ENCODE measurements at places on chromosomes 13 and 19.

DNA sequence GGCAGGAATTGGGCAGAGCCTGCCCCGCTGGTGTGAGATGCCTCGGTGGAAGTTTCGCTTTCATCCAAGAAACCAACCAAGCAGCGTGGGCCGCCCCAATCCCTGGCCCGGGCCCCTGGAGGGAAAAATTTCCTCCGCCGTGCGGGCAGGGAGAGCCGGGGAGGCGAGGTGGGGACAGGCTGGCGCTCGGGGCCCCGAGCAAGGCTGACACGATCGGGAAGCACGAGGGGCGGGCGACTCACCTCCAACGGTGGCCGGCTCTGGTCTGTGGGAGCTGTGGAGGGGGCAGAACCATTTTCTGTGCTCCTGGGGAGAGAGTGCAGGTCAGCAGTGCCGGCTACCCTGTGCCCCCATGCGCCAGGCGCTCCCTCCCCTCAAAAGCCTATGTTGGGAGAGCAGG is 11.0 kb downstream of the RNF126 start:
- no peak for DNase-seq

- no peak for DNase-seq
Measured at GRCh38 chr13:30837227-30838159, 68.6 kb upstream of the MEDAG start.

DNA sequence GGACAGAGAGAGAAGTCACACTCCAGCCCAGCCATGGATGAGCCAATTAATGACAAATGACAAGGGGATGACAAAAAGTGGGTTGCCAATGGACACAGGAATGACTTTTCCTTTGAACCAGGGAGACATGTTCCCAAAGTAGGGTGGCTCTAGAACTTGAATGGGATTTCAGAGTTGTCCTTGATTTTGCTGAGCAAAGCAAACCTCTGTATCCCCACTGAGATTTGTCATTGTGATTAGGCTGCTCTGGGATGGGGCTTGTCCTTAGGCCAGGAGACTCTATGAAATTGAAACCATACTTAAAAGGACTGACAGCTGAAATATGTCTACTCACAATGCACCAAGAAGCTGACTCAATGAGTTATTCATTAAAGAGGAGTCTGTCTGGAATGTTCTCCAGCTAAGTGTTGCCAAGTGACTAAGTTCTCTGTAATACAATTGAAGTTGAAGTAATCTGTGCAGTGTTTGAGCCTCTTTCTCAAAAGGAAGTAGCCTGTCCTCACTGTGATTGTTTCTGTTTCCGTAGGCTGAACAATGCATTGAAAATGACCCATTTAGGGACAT is 69.0 kb upstream of the PCDH9 start:
- DNase-seq = no peak

- DNase-seq = no peak
Measured at GRCh38 chr19:10769533-10770491, 51.9 kb downstream of the DNM2 start.

DNA sequence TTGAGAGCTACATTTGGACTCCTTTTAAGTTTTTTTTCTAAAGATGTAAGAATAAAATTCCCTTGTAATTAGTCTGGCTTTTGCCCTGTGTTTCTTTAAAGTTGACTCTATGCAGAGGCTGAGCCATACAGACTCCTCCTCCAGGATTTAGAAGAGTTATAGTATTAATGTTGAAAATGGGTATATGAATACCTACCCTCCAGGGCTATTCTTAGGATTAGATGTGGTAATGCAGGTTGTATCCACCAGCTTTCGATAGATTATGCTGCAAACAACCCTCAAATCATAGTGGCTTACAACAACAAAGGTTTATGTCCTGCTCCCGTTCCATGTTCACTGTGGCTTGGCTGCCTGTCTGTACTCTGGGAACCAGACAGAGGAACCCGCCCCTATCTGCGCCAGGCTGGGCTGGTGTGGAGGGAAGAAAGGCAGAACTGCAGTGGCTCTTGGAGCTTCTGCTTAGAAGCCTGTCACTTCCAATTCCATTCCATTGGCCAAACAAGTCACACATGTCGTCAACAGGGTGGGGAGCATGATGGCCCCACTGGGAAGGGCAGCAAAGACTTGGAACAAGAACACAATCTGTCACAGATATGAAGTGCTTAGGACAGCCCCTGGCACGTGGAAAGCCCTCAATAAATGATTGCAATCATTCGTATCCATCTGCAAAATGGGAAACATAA is 290.8 kb downstream of the FOXO1 start:
- no peak for DNase-seq

DNA sequence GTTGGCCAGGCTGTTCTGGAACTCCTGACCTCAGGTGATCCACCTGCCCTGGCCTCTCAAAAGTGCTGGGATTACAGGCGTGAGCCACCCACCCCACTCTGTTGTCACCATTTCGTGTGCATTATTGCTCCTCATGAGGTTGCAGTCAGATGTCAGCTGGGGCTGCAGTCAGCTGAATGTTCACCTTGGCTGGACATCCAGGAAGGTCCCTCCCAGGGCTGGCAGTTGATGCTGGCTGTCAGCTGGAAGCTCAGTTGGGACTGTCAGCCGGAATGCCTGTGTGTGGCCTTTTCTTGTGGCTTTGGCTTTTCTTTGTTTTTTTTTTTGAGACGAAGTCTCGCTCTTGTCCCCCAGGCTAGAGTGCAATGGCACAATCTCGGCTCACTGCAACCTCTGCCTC is 6.6 kb downstream of the MEGF8 start:
- DNase-seq = no peak

Data from stimulated activated CD4-positive, alpha-beta T cell treated with anti-CD3 and anti-CD28 coated beads, Interleukin-1b, Interleukin-23, amount 100 ng/mL, for 48 hours (primary cell).